ENCODE measurements at places on chromosomes 5 and 9.

- no peak for DNase-seq
Observed at GRCh38 chr9:26809795-26810194, 82.8 kb downstream of the CAAP1 start.

GRCh38 chr9:19156805-19157204, 29.5 kb upstream of the PLIN2 start:
- no peak for DNase-seq

DNA sequence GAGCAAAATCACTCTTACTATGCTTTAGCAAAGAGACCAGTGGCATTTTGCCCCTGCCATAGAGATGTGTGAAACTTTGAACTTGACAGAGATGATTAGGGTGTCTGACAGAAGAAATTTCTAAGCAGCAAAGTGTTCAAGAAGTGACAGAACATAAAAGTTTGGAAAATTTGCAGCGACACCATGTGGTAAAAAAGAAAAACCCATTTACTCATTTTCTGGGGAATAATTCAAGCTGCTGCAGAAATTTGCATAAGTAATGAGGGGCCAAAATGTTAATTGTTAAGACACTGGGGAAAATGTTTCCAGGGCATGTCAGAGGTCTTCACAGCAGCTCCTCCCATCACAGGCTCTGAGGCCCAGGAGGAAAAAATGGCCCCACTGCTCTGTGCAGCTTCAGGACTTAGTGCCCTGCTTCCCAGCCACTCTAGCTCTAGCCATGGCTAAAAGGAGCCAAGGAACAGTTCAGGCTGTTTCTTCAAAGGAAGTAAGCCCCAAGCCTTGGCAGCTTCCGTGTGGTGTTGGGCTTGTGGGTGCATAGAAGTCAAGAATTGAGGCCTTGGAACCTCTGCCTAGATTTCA, 6.1 kb upstream of the AP3B1 start:
- no peak for DNase-seq

GRCh38 chr5:19928562-19929421, 59.2 kb downstream of the CDH18 start:
- DNase-seq, result no peak

DNA sequence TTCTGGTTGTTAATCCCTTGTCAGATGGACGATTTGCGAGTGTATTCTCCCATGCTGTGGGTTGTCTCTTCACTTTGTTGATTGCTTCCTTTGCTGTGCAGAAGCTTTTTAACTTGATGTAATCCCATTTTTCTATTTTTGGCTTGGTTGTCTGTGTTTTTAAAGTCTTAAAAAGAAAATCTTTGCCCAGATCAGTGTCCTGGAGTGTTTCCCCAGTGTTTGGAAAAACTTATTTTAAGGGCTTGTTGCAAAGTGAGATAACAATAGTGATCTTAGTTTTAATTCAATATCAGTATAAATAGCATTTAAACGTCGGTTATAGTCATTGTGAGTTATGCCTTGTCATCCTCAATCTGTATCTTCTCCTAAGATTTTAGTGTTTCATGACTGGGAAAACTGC, 329.5 kb downstream of the CCDC171 start:
- DNase-seq, result no peak

DNA sequence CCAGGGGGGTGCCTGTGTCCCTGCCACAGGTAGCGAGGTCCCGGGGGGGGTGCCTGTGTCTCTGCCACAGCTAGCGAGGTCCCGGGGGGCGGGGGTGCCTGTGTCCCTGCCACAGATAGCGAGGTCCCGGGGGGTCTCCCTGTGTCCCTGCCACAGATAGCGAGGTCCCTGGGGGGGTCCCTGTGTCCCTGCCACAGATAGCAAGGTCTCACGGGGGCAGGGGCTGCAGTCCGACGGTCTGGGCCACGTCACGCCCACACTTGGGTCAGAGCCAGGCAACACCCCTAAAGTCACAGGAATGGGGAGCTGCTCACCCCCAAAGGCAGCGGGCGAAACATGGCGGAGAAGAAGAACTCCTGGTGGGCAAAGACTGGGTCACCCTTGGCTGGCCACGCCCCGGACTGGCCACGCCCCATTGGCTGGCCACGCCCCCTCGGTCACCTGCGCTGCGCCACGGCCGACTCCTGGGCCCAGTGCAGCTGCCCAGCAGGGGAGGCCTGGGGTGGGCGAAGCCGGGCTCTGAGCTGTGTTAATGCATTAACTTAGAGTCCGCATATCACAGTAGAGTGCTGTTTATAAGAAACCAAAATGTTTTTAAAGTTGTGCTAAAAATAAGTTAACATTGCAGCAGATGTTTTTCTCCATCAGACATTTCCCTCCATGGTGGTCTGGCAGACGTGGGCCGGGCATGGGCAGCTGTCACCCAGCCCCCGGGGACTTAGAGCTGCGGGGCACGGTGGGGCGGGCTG, 7.0 kb downstream of the NOXA1 start:
- DNase-seq, result no peak

DNA sequence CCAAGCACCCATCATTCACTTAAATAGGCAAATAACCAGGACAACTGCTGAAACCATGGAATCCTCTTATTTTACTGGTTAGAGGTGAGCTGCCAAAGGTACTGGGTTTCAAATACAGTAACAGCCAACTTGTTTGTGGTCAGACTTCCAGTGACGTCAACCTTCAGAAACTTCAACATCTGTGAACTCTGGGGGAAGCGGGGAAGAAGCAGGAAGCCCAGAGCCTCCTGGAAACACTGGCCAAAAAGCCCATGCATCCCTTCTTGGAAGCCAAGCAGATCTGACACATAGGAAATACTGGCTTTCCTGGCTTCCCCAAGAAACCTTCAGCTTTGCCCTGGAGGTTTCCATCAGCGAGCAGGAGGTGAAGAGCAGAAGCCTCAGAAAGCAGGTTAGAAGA, 4.9 kb upstream of the FRRS1L start:
- DNase-seq, result no peak

GRCh38 chr9:137982200-137982599, 104.6 kb downstream of the CACNA1B start:
- DNase-seq, result no peak

DNA sequence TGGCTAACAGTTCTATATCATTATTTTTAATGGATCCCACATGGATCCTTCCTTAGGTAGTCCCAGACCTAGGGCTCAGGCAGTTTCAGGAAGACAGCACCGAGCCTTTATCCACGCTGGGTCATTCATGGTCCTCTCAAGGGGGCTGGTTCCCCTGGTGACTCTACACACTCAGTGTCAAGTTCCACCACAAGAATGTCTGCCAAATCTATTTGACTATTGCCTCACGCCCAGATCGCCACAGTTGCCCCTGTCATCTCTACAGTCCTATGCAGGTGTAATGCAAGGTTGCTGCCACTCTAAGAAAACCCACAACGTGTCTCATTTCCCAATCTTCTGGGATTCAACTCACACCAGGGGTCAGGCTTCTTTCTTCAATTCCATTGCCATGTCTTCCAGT, 8.0 kb upstream of the ZNF366 start:
- no peak for DNase-seq

DNA sequence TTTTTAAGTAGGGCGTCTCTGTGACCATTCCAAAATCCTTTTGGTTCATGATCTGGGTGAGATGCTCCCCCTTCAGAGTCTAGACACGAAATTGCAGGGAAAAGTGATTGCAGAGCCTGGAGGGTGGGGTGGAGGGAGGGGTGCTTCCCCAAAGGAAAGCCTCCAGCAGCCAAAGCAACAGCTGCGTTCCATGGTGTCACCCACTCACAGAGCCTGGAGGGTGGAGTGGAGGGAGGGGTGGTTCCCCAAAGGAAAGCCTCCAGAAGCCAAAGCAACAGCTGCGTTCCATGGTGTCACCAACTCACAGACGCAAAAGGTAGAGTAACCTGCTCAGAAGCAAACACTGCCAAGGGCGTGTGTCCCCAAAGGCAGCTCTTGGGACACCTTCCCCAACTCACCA, 22.6 kb downstream of the SLC6A18 start:
- no peak for DNase-seq

DNA sequence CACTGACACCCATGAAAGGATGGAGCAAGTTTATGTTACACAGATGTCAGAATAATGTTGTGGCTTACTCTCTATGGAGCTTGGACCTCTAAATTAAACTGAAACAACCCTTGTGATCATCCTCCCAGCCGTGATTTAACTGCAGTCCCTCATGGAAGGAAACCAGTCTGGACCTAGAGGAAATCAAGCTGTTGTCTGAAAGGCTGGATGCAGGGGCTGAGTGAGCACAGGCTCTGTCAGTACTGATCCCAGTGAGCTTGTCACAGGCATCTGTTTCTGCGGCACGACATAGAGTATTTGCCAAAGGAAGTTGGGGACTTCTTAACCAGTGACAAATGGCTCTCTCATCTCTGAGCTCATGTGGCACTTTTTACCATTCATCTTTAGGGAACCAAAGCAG, 282.9 kb upstream of the MAP3K1 start:
- no peak for DNase-seq

DNA sequence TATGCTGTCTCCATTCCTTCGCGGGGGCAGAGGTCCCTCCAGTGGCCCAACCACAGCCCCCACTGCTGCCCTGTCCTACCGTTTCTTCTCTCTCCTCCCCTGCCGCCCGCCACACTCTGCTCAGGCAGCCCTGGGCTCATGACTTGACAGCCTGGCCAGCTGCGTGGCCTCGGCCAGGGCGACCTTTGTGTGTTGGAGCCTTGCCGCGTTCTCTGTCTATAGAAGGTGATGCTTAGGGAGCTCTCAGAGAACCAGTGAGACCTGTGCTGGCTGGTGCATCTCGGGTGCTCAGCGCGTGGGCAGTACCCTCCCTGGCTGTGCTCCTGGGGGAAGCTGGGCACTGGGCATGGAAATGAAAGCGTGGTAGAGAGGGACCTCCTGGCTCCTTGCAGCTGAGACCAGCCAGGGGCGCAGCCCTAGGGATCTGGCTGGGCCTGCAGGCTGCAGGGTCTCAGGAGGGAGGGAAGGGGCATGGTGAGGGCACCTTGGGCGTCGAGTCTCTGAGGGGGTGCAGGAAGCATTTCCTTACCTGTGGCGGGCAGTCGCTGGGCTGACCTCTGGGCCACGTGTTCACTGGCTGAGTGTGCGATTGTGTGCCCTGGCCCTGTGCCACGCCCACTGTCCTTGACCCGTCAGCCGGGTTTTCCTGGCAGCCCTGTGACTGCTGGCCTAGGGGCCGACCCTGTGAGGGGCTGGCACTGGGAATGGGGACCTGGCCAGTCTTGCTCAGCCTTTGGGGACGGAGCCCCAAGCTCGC, 50.3 kb downstream of the RXRA start:
- no peak for DNase-seq

DNA sequence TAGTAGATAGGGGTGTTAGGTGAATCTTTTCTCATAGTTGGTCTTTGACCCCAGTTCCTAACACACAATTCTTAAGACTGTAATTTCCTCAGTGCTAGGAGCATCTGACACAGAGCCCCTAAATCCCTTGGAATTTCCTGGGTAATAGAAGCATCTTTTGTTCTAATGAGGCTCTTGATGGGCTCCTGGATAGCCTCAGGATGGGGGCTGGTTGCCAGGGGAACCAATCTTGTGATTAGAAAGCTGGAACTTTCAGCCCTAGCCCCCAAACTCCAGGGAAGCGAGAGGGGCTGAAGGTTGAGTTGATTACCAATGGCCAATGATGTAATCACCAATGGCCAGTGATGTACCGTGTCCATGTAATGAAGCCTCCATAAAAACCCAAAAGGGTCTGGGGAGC, 44.5 kb downstream of the CCDC125 start:
- no peak for DNase-seq

DNA sequence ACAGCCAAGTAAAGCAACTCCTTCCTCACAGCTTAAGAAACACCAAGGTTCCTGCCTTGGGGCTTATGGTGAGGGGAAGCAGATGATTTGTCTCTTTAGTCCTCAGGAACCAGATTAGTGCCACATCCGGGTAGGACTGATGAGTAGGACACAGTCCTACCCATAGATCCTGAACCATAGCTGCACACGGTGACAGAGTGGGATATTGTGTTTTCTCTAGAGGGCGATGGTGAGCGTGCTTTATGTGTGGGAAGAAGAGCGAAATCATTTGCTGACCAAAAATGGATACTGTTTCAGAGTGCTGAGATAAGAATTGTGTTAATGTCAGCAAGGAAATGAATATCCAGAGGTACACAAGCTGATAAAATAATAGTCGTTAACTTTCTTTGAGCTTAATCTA, 209.0 kb upstream of the FBXL7 start:
- no peak for DNase-seq

DNA sequence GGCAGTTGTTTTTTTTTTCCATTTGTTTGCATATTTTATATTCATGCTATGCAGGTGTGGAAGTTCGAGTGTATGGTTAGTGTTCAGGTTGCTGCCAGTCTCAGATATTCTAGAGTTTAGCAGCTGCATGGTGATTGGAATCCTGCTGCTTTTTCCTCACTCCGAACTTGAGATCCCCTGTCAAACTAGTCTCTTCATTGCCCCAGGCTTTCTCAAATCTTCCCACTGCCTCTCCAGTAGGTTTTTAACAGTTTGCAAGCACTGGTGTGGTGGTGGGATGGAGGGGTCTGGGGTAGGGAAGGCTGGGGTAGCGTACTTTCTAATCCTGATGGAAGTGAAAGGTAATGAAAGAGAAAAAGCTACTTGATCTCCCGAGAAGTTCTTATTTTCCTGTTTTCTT, 112.9 kb downstream of the CHSY3 start:
- DNase-seq, result no peak

GRCh38 chr9:108698801-108699200, 157.0 kb downstream of the ACTL7B start:
- no peak for DNase-seq

DNA sequence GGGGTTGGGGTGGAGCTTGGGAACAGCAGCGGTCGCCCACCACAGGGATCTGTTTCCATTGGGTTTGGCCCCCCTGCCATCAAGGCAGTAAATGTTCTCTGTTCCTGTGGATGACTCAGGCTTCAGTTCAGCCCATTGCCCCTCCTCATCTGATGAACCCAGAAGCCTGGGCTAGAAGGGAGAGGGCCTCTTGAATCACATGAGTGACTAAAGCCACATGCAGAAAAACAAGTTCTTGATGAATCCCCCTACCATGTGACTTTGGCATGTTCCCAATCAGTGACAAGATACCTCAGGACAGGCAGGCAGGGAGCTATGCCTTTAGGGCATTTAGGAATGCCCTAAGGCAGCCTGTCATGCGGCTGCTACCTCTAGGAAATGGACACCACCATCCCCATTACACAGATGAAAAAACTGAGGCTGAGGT, 2.5 kb downstream of the SH3PXD2B start:
- no peak for DNase-seq

- DNase-seq, result no peak
Observed at GRCh38 chr5:68450245-68450852, 234.8 kb downstream of the PIK3R1 start.

DNA sequence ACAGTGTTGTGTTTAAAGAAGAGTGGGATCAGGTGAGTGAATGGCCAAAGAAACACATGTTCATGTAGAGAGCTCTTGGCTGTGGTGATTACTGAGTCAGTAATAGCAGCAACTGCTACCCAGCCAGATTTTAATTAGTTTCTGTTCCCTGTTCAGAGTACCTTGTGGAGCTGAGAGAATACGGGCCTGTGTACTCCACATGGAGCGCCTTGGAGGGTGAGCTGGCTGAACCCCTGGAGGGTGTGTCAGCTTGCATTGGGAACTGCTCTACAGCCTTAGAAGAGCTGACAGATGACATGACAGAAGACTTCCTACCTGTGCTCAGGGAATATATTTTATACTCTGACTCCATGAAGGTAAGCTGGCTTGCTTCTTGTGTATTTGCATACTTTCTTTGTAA, 52.3 kb downstream of the SLC46A2 start:
- no peak for DNase-seq
